GF-D8 (cell line): ENCODE measurements at places on chromosomes 4 and X.

DNA sequence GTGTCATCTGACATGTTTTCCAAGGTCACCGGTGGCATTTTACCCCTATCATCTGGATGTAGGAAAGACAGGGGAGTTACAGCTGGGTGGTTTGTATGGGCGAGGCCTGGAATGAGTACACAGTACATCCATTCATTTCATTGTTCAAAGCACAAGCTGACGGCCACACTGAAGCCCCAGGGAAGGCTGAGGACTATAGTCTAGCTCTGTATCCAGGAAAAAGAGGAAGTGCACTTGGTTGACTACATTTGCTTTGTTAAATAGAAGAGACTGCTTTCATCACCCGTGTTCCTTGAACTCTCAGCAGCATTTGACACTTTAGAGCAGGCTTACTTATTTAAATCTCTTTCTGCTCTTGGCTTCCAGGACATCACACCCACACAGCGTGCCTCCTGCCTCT is 1041.0 kb upstream of the TENM3 start:
- no peak for DNase-seq

DNA sequence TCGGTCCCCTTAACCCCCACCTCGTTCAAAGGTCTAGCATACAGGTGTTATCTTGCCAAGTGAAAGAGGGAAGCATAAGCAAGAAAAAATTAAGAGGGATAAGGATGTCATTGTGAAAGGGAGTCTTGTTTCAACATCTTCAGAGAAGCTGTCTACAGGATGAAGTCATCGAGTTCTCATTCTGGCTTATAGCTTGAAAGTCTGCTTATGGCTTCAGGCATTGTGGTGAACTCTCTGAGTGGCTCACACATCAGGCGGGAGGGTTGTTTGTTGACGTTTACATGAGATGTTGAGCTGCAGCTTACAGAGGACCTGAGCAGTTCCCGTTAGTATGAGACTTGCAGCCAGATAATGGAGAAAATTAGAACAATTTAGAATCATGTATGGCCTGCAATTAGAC is 16.6 kb downstream of the MAGEA9B start:
- no peak for DNase-seq

- no peak for DNase-seq
These were observed 63.1 kb upstream of the PDHA1 start for GRCh38 chrX:19280636-19281035.

GRCh38 chr4:40241941-40242340 is 45.1 kb downstream of the RHOH start:
- DNase-seq: peak; percentile 53

DNA sequence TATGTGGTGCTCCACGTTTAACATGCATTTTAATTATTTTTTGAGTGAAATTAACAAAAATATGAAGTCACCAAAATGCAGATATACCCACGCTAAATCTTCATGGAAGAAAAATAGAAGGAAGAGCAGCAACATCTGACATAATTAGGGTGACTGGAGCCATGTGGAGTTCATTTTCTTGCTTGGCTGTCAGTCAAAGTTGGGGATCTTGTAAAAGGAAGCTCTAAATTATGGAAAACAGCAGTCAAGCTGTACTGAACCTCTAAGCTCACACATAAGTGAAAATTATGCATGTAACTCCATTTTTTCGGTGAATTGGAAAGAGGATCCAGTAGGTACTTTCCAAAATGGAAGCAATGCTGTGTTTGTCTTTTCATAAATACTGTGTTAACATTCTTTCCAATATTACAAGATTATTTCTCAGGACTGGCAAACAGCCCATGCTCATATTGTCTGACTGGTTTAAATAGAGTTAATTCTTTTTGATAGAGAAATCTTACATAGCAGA is 9.7 kb upstream of the PDGFC start:
- no peak for DNase-seq
